ENCODE measurements at places on chromosomes 16 and 17. TPM values are rescaled to one million over a fixed set of nuclear protein-coding genes. Genes with fewer than 3 reads are reported as not detected.

Gene CACNA1H
- 3.4 TPM for polyA plus RNA-seq

Gene CES5A
- not detected for polyA plus RNA-seq

Gene PNPO
- 14.4 TPM for polyA plus RNA-seq

Gene SLC5A10
- polyA plus RNA-seq: 0.60 TPM

Gene CHST4
- not detected for polyA plus RNA-seq

Gene HAP1
- polyA plus RNA-seq: 0.74 TPM
